ENCODE measurements at places on chromosomes 2 and 18.

- no peak for DNase-seq
Observed at GRCh38 chr2:185108588-185108987, 510.3 kb downstream of the ZNF804A start.

GRCh38 chr2:97706112-97706511 lies 7.3 kb upstream of the ZAP70 start:
- DNase-seq, result no peak

- no peak for DNase-seq
Observed at GRCh38 chr2:126784621-126785020, 114.1 kb upstream of the TEX51 start.

- DNase-seq, result peak; percentile 79
Observed at GRCh38 chr2:158828378-158829164, 33.5 kb downstream of the DAPL1 start.

- peak; percentile 4 for DNase-seq
Observed at GRCh38 chr2:24482251-24482971, 8.6 kb upstream of the NCOA1 start.

- peak; percentile 20 for DNase-seq
Observed at GRCh38 chr2:205056151-205056561, 510.9 kb downstream of the PARD3B start.

DNA sequence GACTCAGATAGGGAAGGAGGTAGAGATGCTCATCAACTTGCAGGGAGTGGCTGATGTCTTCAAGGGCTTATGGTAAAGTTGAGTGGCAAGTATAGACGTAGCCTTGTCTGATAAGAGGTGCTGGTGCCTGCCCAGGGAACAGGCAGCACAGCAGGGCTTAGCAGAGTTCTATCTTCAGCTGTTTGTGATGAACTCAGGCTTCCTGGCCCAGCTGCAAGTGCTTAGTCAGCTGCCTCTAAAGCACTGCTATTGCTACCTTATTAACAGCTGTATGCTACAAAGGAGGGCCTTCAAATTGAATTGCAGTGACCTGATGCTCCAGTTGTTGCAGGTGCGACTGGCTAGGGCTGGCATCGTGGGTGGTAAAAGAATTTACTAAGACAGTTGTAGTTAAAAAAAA lies 82.1 kb downstream of the TSN start:
- DNase-seq, result no peak

- peak; percentile 45 for DNase-seq
Observed at GRCh38 chr2:181258720-181259119, 198.5 kb upstream of the ITGA4 start.

GRCh38 chr2:129748250-129748649 lies 231.2 kb upstream of the RAB6C start:
- DNase-seq, result no peak

DNA sequence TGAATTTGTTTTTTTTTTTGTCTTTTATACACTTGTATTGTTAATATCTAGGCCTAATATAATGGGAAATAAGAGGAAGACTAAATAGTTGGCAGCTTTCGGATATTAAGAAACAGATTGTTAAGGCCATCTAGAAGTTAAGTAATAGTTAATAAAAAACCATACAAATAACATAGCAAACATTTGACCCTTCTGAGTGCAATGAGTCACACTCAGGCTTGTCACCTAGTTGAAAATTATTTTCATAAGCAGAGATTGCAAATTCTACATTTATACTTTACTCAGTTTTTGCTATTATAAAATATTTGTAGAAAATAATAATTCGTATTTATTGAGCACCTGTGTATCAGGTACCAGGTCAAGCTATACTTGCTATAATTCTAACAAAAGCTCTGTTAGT lies 2.4 kb downstream of the NUP35 start:
- no peak for DNase-seq

DNA sequence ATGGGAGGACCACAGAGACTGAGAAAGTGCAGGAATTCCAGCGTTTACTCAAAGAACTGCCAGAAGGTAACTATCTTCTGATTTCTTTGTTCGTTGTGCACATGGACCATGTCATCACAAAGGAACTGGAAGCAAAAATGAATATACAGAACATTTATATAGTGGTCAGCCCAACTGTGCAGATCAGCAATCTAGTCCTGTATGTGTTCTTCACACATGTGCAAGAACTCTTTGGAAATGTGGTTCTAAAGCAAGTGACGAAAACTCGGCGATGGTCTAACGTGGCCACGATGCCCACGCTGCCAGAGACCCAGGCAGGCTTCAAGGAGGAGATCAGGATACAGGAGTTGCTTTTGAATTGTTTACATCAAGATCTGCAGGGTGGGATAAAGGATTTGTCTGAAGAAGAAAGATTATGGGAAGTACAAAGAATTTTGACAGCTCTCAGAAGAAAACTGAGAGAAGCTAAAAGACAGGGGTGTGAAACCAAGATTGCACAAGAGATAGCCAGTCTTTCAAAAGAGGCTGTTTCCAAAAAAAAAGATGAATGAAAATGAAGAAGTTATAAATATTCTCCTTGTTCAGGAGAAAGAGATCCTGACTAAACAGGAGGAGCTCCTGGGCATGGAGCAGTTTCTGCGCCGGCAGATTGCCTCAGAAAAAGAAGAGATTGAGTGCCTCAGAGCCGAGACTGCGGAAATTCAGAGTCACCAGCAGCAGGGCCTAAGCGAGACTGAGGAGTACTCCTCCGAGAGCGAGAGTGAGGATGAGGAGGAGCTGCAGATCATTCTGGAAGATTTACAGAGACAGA lies 8.3 kb upstream of the CHST10 start:
- DNase-seq, result no peak

- no peak for DNase-seq
Observed at GRCh38 chr2:177221970-177222369, 9.4 kb downstream of the HNRNPA3 start.

DNA sequence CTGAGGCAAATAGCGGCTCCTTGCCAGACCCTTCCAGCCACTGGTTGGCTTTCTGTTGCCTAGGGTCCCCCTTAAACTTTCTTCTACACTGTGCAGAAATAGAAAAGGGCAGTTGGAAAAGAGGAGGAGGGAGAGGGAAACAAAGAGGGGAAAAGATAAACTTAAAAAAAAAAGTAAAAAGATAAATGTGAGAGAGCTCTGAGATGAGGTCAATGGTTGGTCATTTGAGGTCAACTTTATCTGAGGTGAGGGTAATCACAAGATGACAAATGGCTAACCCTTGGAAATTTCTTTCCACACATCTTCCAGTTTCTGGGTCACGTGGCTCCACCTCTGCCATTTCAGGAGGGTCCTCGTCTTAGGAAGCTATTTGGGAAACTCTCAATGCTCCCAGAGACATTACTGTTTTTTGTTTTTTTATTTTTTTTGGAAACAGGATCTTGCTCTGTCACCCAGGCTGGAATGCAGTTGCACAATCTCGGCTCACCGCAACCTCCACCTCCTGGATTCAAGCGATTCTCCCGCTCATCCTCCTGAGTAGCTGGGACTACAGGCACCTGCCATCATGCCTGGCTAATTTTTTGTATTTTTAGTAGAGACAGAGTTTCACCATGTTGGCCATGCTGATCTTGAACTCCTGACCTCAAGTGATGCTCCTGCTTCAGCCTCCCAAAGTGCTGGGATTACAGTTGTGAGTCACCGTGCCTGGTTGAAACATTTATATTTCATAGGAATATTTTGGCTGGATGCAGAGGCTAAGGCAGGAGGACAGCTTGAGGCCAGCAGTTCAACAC lies 199.9 kb downstream of the TGIF1 start:
- peak; percentile 93 for DNase-seq

- DNase-seq, result peak; percentile 99
Observed at GRCh38 chr2:207710814-207711740, at the start of gene CCNYL1. TSS of gene CCNYL1 (plus strand) at chr2:207711640. CDS start at chr2:207711897, 257 bp downstream.

DNA sequence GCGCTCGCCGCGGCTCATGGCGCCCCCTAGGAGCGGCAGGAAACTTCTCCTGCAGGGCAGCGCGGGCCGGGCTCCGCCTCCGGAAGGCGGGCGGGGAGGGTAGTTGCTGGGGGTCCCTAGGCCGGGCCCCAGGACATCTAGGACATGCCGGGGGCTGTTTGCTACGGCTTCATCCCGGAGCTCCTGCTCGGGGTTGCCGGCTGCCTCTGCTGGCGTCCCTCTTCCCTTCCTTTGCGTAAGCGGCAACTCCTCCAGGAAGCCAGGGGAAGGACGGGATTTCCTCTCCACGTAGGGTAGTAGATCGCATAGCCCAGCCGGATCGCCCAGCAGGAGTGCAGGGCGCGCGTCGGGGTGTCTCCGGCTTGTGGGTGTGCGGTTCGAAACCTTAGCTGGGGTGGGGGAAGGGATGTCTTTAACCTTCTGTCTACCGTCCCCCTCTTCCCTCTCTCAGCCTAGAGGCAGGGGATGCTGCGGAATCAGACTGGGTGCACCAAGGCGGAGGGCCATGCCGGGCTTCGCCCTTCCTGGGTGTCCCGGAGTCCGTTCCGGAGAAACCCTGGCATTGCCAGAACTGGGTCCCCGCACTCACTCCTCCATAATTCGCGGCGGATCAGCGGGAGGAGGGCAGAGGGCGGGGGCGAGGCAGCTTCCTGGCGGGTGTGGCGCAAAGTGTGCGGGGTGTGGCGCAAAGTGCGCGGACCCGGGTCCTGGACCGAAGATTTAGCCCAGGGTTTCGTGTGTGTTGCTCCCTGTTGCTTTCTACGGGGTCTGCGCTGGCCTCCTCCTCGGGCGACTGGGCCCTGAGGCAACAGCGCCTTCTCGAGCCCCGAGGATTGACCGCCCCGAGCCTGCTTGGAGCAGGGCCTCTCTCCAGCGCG lies 12.2 kb upstream of the SKOR2 start:
- DNase-seq, result no peak

DNA sequence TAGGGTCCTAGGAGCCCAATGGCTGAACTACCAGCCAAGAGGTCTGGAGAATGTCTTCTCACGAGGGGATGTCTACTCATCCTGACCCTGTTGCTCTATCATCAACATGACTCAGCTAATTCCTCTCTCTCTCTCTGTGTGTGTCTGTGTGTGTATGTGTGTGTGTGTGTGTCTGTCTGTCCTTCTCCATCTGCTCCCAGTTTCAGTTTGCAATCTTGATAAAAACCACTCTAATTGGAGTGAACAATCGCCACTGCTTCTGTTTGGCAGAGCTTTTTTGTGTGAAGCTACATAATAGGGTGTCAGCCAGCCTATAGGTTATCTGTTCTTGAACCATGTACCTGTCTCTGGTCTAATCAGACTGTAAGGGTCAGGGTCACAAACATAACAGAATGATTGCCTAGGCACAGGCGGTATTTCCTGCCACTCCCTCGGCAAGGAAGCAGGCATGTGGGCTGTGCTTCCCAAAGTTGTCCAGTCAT lies 219.8 kb downstream of the SH3BP4 start:
- peak; percentile 77 for DNase-seq

DNA sequence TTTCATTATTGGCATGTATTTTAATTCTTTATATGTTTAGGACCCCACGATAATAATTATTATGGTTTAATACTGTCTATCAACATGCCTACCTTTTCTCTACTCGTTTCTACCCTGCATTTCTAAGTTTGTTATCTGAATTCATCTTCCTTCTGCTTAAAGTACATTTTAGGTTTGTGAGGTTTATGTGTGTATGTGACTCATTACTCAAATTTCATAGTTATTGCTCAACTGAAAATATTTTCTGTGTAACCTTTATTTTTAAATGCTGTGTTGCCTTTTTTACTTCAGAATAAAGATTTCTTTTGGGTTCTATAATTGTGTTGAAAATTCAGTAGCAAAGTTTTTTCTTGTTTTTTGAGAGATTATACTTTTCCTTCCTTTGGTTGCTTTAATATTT lies 933.9 kb upstream of the LRRTM1 start:
- DNase-seq, result no peak

DNA sequence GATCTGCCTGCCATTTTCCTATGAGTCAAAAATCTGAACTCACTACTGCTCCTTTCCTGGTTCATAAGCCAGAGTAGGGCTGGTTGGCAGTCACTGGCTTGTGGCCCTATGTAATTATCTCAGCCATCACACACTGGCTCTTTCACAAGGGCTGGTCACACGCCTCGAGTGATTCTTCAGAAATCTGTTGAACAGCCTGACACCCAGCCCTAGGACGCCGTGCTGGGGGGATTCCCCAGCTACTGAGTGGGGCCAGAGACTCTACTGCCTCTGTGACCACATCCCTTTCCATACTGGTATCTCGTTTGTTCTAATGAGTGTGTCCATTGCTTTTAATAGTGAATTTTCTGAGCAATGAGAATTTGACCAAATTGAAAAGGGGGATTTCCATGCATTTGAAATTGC lies 45.8 kb upstream of the RBM44 start:
- no peak for DNase-seq

DNA sequence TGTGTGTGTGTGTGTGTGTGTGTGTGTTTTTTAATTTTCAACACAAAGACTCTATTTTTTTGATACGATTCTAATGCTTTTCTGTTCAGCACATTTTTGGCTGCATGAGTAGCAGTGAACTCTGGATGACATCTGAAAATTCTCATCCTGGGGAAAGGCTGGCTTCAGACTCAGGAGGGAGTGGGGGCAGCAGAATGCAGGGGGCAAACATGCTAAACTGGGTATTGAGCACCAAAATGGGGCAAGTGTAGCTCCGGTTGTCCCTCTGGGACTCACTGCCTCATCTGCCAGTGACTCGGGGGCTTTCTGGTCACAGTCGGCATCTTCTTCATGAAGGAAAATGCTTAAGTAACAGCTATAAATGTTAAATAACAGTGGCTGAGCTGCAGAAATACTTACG lies 116.8 kb upstream of the PID1 start:
- peak; percentile 42 for DNase-seq

GRCh38 chr2:221570321-221570935 lies 1.7 kb downstream of the EPHA4 start:
- DNase-seq, result peak; percentile 8

GRCh38 chr2:223238301-223238700 lies 186.3 kb downstream of the KCNE4 start:
- no peak for DNase-seq

GRCh38 chr18:79876497-79876896 lies 75.0 kb downstream of the SLC66A2 start:
- no peak for DNase-seq

DNA sequence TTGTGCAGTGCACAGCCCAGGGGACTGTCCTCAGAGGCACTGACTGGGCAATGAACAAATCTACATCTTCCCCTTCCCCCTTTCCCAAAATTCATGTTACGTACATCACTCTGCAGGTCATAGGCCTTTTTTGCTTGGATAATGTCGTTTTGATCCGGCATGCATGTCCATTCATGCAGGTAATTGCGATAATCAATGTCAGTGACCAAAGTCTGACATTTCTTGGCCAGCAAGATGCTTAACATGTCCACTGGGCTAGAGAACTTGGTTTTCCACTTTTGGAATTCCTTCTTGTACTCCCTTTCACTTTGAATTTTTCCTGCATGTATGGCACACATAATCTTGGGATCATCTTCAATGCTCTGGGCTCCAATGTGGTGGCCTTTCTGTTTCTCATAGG lies 124.6 kb downstream of the NEB start:
- no peak for DNase-seq

GRCh38 chr2:12428786-12429185 lies 287.9 kb upstream of the TRIB2 start:
- DNase-seq, result peak; percentile 32

GRCh38 chr2:156430980-156431358 lies 5.2 kb upstream of the GPD2 start:
- DNase-seq, result peak; percentile 62

- peak; percentile 37 for DNase-seq
Observed at GRCh38 chr18:11518788-11519685, 90.4 kb upstream of the SLC35G4 start.

- no peak for DNase-seq
Observed at GRCh38 chr2:14756122-14756541, 123.6 kb downstream of the LRATD1 start.

GRCh38 chr18:21291106-21291505 lies 49.1 kb downstream of the GREB1L start:
- no peak for DNase-seq
